ENCODE measurements at places on chromosomes 11 and 22.
A peak's percentile ranks its signal among the peaks of the same experiment; 100 is the strongest.

- no peak for DNase-seq
Measured at GRCh38 chr11:44747316-44747715, 20.6 kb downstream of the TSPAN18 start.

GRCh38 chr22:37887584-37888378 lies 18.3 kb upstream of the MICALL1 start:
- no peak for DNase-seq

DNA sequence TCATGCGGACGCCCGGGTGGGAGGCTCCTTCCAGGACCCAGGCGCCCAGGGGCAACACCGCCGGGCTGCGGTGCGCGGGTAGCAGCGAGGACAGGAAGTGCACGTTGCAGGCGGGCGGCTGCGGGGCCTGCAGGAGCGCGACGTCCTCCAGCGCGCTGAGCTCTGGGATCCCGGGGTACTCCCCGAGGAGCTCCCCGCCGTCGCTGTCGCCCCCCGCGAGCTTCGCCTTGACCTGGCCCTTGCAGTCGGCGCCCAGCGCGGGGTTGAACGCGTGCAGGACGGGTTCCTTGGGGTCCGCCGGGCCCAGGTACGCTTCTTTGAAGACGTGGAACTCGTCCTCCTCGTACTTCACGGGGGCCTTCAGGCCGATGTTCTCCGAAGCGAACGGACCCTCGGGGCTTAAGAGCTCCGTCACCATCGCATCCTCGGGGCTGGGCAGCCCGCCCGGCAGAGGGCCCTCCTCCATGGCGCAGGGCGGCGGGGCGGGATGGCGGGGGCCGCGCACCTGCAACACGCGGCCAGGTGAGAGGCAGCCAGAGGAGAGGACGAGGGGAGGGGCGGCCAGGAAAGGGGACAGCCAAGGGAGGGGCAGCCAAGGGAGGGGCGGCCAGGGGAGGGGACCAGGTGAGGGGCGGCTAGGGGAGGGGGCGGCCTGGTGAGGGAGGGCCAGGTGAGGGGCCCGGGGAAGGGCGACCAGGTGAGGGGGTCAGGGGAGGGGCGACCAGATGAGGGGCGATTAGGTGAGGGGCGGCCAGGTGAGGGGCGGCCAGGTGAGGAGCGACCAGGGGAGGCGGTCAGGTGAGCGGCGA lies 921 bp downstream of the TESMIN start:
- DNase-seq: no peak

DNA sequence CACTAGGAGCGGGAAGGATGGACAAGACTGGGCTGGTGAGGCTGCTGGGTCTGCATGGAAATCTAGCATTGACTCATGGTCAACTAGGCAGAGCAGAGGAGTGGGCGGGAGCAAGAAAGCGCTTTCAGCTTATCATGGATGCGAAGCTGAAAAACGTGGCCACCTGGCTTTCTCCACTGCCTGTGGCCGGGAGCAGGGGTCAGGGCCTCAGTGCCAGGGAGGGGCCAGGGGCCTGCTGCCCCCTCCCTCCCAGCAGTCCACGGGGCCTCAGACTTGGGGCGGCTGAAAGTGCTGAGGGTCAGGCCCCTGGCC lies 45.5 kb downstream of the ALX4 start:
- no peak for DNase-seq

- DNase-seq: no peak
Measured at GRCh38 chr11:104907521-104908185, 9.4 kb upstream of the CASP12 start.

GRCh38 chr22:43428005-43428485 lies 16.2 kb downstream of the MPPED1 start:
- no peak for DNase-seq

DNA sequence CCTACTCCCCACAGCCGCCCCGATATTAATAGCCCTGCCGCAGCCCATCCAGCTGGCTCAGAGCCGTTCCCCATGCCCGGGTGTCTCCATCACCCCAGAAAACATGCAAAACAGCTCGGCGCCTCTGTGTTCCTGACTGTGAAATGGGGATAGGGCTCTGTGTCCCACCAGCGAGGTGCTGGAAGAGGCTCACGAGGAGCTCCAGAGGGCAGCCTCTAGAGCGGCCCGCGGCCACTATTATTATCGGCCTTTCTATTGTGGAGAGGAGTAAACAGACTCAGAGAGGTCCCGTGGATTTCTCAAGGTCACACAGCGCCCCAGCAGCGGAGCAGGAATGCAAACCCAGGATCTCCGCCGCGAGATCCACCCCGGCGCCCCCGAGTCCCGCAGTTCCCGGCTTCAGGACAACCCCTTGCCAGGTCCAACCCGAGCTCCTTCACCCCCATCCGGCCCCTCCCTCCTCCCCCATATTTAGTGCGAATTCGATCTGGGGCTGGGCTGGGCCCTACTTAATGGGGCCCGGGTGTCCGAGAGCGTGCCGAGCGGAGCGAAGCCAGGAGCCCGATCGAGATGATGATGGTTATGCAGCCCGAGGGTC lies at the start of gene ACTN3:
ACTN3 (plus strand) TSS at position 536 of the 598 bp plus-strand sequence; CDS start at position 571, 35 bp downstream.
- DNase-seq: no peak

DNA sequence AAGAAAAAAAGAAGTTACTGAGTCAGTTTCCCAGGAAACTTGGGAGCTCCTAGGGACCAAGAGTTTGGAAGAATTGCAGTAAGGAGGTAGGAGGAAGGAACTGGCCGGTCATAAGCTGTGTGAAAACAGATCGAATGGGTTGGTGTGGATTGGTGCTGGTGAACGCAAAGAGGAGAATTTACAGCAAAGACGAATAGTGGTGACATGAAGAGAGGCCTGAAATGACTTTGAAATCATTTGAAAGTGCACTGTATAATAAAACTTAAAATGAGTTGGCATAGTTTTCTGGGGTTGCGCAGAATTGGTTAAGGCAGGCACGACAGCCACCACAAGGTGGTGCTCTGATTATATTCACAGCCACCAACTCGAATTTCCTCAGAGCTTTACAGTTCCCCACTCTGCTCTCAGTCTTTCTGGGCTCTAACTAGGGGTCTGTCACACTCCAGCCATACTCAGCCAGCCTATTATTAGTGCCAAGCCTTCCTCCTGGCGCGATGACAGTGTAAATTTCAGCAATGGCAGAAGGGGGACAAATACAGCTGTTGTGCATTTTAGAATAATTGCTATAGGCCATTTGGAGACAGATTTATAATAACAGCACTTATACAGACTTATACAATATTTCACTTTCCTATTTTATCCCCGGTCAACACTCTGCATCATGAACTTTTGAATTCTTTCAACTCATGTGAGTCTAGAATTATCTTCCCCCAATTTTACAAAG lies 8.3 kb upstream of the HTR3B start:
- DNase-seq: no peak

GRCh38 chr22:39473851-39474250 lies 17.0 kb downstream of the MGAT3 start:
- no peak for DNase-seq

GRCh38 chr22:32987081-32987631 lies 71.0 kb downstream of the SYN3 start:
- peak; percentile 17 for DNase-seq

- no peak for DNase-seq
Measured at GRCh38 chr22:24200619-24201212, 19.4 kb downstream of the SUSD2 start.

- no peak for DNase-seq
Measured at GRCh38 chr22:27583856-27584255, 217.7 kb downstream of the MN1 start.

GRCh38 chr22:27903805-27904473 lies 15.1 kb downstream of the PITPNB start:
- no peak for DNase-seq

GRCh38 chr11:82978422-82979099 lies 77.0 kb downstream of the DDIAS start:
- DNase-seq: no peak

GRCh38 chr22:38572065-38572464 lies 2.1 kb upstream of the DMC1 start:
- peak; percentile 15 for DNase-seq

GRCh38 chr11:47390422-47390760 lies 12.0 kb upstream of the SPI1 start:
- no peak for DNase-seq

DNA sequence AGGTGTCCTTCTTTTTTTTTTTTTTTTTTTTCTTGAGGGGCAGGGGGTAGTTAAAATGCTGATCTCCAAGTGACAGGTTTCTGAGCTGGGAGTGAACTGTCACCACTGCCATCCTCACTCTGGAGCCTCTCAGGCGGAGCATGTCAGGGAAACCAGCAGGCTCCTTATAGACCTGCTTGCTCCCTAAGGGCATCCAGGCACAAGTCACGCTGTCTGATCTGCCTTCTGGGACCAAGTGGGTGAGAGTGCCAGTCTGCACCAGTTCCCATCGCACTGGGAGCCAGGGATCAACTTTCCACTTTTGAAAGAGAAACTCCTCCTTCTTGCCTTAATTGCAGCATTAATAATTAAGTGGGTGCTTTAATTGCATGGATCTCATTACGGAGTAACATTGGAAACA lies 537.9 kb upstream of the CADM1 start:
- no peak for DNase-seq

DNA sequence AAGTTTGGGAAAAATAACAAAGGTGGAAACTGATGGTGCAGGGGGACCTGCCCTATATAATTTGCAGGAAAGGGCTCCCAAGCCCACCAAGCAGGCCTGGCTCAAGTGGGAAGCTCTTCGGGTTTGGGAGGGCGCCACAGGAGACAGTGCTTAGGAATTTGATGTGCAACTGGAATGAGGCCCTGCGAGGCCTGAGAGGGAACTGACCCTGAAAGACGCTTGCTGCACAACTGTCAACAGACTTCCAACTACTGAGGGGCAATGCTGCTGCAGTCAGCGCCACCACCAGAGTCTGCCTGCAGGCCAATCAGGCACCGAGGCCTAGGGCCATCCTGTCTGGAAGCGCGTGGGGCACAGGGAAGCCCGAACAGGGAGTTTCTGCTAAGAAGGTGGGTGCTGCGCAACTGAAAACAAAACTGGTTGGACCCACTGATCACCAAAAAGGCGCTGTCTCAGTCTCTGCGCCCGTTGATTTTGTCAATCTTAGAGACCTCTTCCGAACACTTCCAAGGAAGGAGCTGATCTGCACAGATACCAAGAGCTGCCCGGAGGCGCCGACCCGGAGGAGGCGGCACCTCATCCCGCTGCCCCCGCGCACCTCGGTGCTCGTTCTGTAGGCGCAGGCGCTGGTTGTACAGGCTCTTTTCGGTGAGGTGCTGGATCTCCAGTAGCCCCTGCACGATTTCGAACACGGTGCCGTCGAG lies 667 bp downstream of the DGCR6L start:
- no peak for DNase-seq

GRCh38 chr11:2691355-2691761 lies 8.4 kb downstream of the KCNQ1OT1 start:
- no peak for DNase-seq

- DNase-seq: peak; percentile 13
Measured at GRCh38 chr11:57527056-57527631, 3.4 kb downstream of the TIMM10 start.

DNA sequence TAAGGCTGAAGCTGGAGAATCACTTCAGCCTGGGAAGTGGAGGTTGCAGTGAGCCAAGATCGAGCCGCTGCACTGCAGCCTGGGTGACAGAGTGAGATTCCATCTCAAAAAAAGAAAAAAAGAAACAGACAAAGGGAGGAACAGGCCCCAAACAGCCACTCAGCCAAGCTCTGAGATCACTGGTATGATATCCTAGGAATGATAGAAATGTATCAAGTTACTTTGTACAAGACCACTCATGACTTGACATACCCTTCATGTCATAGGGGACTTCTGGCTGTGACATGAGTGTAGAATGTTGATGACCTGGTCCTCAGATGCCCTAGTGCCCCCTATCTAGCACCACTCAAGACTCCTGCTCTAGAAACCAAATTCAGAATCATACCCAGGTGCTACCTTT lies 216.5 kb downstream of the NAV2 start:
- DNase-seq: no peak

DNA sequence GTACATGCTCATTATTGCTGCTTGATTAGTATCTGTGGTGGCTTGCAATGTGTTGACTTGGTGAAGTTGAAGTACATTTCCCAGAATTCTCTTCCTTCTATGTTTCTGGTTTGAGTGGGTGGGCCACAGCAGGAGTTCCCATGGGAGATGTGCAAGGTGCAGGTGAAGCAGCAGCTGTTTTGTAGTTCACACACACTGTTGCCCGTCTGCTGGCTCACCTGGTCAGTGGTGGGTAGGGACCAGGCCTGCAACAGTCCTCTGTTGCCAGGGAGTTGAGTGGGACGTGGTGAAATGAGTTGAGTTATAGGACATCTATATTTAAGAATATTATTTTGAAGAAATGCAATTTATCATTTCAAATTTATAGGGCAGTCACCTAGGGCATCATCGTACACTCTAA lies 417.4 kb downstream of the TMEM135 start:
- DNase-seq: no peak

DNA sequence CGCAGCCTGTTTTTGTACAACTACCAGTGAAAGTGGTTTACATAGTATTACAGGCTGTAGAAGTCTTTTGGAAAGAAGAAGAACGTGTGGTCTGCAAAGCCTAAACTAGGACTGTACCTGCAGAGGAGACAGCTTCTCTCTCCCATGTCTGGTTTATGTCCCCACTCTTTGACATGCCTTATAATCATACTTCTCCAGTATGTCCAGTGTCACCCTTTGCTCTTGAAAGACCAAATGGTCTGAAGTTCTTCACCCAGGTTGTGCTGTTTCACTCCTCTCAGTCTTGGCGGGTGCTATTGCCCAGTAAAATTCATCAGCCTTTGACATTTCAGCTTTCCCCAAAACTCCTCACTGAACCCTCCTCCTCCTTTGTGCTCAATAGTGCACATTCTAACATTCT lies 676.0 kb upstream of the TENM4 start:
- DNase-seq: no peak

DNA sequence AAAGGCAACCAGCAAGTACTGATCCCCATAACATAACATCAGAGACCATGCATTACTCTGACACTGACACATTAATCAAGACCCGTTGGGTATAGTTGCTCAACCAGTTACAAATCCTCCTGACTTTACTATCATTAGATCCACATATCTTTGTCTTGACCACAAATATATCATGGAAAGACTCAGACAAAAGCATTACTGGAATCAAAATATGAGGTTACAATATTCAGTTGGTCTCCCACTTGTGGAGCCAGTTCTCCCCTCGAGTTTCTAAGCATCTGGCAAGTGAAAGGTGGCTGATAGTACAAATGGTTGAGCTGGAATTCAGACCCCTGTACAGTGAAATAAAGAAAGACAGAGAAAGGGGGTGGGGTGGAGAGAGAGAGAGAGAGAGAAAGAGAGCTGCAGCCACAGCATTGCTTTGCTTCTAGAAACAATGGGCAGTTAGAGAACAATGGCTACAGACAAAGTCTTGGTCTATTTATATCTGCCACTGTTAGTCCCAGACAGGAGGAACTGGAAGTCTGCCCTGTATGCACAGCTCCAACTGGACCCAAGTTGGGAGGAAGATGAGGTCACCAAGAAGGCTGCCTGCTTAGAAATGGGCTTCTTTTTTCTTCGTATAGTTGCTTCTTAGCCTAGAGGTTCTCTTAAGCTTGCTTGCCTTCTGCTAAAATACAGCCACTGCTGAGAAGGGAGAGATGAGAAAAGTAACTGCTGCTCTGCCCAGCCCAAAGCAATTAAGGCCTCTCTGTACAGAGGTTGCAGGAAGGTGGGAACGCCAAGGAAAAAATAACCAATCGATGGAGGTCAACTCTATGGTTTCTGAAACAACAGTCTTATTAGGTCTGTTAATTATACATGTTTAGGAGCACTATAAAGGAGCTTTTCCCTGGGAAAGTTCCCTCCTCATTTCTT lies 85.5 kb downstream of the ETS1 start:
- DNase-seq: no peak

Data from NCI-H1694 (cell line).